ENCODE measurements at places on chromosomes 7 and 10.

- no peak for DNase-seq
Measured at GRCh38 chr10:93026072-93026471, 34.5 kb upstream of the CYP26C1 start.

GRCh38 chr10:26386781-26387180, 51.4 kb upstream of the APBB1IP start:
- DNase-seq = no peak

GRCh38 chr7:99693427-99694200, 13.8 kb upstream of the CYP3A5 start:
- no peak for DNase-seq

DNA sequence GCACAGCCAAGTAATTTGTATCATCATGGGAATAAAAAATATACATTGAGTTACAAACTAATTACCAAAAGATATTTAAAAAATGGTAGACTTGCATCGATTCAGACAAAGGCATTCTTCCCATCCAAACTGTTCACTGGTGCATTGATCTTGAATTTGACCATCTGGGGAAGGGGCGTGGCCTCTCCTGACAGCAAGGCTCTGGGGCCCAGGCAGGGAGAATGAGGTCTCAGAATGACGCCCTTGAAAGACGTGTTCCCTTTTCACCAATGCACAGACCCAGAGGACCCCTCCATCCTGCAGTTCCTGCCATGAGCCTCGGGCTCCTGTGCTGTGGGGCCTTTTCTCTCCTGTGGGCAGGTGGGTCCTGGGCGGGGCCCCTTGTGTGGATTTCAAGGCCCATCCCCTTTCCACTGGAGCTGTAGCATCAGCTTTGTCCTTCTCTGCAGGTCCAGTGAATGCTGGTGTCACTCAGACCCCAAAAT, 91.1 kb upstream of the PRSS58 start:
- DNase-seq = no peak

GRCh38 chr10:27190508-27190907, 35.4 kb downstream of the MASTL start:
- DNase-seq = no peak

DNA sequence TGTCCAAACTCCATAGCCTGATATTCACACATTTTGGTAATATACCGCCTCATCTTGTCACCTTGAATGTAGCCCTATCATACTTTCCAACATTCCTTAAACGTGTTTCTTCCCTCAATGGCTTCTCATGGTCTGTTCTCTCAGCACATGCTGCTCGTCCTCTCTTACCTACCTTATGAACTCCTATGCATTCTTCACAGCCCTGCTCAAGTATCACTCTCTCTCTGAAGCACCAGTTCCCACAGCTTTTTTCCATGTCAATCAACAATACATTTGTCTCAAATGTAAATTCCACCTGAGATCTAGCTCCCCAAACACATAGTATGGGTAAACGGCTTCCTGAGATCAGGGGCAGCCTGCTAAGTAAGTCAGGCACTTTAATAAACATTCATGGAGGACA, 85.2 kb upstream of the ZMIZ1 start:
- no peak for DNase-seq

Data from non-pigmented ciliary epithelial cell (primary cell).